ENCODE measurements at places on chromosomes 7 and 10.
A peak's percentile ranks its signal among the peaks of the same experiment; 100 is the strongest.

- no peak for DNase-seq
Observed at GRCh38 chr7:47651355-47652317, 69.7 kb upstream of the TNS3 start.

DNA sequence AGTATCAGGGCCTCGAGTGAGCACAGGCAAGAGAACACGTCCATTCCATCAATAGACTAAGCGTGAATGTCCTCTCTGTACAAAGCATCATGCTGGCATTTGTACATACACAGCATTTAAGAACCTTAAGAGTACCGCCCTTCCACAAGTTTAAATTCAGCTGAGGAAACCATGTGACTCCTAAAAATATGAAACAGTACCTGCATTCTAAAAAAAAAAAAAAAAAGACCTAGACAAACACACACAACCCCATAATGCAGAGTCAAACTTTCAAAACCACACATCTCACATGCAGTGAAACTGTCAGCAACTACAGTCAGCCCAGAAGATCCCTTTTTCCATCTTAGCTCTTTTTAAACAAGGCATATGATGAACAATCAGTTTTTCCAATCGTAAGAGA, 124.3 kb downstream of the DIP2C start:
- no peak for DNase-seq

DNA sequence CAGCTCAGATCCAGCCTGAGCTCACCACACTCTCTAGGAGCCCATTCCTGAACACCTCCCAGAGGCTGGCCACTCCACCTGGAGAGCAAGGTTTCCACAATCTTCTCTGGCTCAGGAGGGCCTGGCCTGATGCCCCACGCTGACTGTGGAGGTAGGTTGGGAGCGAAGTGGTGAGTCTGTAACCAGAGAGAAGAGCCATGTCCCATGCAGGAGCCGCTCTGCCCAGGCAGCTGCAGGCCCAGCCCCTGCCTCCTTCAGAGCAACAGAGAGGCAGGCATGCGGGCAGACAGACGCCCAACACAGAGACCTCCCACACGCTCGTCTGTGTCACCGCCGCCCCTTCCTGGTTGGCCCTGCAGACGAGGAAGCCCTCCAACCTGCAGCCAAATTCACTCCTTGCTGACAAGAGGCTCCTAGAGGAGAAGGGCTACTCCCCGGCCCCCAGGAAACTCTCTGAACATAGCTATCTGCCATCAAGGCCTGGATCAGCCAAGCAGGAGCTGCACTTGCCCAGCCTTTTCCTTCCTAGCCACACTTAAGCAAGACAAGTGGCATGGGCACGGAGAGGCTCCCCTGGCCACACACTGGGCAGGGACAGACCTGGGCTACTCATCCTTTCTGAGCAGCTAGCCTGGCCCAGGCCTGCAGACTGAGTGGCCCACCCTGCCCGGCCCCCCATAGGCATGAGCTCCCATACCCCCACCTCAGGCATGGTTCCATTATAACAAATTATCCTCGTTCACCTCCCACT, 101.9 kb downstream of the GRID1 start:
- DNase-seq, result no peak

DNA sequence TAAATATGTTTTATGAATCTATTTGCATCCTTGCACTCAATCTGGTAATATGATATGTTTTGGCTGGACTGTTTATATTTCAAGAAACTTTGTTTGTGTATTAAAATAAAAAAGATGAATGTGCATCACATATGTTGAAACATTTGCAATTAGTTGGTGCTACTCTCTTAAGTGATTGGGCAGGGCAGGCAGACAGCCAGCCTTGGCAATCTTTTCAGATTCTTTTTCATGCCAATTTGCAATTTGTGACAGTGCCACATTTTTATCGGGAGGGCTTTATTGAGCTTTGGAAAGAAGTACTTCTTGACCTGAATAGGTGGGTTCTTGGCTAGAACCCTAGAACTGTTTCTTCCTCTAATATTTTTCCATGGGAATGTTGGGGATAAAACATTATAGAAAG, 152.2 kb downstream of the NXPH1 start:
- DNase-seq, result no peak

DNA sequence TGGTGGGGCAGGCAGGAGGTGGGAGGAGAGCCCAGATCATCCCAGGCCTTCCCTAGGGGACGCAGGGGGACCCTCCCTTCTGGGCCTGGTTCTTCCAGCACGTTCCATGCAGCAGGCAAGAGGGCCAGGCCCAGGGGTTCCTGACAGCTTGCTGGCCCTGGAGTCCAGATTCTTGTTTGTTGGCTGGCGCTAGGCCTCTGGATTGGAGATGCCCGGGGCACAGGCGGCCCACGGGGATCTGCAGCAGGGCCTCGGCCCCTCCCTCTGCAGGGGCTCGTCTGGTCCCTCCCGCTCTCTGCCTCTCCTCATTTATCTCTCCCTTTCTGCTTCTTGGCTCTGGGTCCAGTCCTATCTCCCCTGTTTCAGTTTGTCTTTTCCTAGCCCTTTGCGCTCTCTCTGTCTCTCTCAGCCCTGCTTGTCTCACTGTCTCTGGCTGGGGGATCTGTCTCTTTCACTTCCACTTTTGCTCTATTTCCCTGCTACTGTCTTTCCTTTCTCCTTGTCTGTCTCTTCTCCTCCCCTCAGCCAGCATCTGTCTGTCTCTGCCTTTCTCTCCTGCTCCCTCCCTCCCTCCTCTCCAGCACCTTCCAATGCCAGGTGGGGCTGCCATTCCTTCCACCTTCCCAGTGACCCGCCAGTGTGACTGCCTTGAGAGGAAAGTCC, 1.1 kb upstream of the AQP1 start:
- DNase-seq, result no peak

GRCh38 chr10:50417486-50417885, 166.2 kb upstream of the ASAH2 start:
- DNase-seq, result no peak

DNA sequence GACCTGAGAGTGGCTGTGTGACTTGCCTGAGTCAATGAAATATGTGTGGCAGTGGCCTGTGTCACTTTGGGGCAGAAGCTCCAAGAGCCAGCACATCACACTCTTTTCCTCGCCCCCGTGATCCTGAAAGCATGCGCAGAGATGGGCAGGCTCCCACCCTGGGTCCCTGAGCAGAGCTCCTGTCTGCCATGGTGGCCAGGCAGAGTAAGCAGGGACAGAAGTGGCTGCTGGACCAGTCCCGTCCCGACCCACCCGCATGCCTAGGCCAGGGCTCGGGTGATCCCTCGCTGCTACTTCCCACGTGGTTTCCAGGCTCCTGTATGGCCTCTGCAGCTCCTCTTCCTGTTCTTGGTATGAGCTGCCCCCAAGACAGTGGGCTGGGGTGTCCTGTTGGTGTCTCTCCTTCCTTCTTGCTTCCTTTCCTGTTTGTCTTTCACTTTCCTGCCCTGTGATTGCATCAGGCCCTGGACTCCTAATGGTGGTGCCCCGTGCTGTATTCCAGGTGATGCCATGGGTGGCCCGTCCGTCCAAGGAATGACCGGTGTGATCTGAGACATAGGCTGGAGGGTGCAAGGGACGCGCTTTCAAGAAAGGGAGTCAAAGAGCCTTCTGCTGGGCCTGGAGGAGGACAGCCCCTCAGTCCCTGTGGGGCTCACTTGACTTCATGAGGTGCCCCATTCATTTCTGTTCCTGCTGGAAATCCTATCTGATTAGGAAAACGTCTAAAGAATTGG, 71.4 kb upstream of the SHH start:
- DNase-seq, result no peak

GRCh38 chr7:42236266-42236975, 588 bp downstream of the GLI3 start:
- DNase-seq, result no peak

DNA sequence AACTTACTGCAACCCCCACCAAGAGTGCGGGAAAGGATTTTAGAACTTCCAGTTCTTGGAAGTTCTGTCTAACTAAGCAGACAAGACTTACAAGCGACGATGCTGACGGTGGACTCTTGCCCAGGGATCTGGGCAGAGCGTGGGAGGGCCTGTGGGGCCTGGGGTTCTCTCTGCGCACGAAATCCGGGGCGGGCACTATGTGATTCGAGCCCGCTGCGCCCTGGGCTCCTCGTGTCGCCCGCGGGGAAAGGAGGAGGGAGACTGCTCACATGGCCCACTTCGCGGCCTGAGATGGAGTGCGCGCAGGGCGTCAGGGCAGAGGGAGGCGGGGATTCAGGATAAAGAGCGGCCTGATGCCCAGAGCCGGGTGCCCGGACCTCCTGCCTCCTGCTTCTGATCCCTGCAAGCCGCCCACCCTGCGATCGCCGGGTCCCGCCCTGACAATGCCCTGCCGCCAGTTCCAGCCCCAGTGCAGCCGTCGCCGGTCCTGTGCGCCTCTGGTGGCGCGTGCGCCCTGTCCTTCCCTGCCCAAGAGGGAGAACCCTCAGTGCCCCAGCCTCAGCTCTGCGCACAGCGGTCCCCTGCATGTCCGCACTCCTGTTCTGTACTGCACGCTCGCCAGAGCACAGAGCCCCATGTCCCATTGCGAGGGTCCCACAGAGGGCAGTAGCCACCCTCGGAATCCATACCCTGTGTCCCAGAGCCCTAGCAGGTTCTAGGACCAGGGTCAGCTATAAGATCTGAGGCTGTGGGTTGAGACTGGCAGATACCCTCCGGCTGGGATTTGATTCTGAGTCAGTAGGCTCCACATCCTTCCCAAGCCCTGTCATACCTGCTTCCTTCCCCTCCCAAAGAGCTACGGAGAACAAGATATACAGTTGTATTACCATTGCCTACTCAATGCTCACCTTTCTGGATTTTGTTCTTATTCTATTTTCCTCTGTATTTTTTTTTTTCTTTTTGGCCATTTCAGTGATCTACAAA, 99.4 kb upstream of the TMEM106B start:
- DNase-seq, result peak; percentile 2

DNA sequence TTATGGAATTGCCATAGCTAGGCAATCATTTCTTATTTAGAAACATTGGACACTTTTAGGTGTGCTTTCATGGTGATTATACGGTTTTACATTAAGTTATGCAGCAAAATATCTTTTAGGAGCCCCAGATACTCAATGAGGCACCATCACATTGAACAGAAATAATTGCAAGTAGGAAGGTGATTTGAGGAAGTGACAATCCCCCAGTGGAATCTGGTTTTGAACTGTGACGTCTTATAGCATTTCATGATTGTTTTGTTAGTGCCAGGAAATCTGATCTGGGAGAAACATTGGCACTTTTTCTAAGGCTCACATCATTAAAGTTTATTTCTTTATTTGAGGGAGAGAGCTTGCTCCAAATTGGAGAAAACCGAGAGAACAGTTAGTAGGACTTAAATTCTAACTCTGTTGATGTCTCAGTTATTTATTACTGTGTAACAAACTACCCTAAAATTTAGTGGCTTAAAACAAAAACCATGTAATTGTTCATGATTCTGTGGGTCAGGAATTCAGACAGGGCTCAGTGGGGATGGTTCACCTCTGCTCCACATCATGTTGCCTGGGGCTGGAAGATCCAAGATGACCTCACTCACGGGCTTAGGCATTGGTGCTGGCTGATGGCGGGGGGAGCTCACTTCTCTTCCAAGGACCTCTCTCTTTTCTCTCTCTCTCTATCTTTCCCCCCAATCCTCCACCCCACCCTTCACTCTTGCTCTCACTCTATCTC, 78.2 kb upstream of the STEAP1B start:
- DNase-seq, result no peak

DNA sequence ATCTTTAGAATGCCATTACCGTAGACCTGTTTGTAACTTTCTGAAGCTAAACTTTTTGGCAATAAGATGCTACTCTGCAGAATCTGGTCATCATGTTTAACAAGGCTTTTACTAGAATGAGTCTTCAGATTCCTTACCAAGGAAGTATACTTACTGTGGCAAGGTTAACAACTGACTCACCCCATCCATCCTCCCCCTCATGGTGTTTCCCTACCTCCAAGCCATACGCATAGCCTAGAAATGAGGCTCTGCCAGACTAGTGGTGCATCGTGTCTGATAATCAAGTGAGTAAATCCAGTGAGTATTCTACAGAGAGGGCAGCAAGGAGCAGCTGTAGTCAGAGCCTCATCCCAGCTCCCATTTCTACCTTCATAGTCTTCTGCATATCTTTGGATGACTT, 223.6 kb downstream of the IPMK start:
- DNase-seq, result no peak

GRCh38 chr10:82497439-82497838, 622.4 kb downstream of the NRG3 start:
- no peak for DNase-seq

DNA sequence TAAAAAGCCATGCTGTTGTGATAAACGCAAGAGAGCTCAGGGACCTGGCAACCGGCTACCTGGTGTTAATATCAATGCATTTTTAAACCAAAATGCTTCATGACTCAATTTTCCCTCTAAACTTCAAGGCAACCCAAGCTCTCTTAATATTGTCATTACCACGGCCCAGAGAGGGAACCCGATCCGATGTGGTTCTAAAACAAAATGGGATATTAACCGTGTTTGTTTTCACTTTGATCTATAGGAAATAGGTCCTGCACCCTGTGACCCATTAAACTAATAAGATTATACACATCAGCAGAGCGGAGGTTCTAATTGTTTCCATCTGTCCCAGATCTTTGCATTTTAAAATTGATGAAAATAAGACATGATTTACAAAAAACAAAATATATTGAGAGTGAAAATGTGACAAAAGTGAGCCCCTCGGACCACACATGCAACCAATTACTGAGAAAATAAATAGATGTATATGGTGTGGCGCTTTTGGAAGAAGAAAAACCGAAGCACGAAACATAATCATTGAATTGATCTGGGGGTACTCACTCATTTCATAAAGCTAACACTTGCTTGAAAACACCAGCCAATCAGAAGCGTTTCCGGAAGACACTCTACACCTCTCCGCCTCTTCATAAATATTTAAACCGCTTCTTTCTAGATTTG, 290.3 kb upstream of the NFE2L3 start:
- no peak for DNase-seq
